ENCODE measurements at places on chromosomes 3 and 15. TPM values are rescaled to one million over a fixed set of nuclear protein-coding genes. Genes with fewer than 3 reads are reported as not detected.

DNA sequence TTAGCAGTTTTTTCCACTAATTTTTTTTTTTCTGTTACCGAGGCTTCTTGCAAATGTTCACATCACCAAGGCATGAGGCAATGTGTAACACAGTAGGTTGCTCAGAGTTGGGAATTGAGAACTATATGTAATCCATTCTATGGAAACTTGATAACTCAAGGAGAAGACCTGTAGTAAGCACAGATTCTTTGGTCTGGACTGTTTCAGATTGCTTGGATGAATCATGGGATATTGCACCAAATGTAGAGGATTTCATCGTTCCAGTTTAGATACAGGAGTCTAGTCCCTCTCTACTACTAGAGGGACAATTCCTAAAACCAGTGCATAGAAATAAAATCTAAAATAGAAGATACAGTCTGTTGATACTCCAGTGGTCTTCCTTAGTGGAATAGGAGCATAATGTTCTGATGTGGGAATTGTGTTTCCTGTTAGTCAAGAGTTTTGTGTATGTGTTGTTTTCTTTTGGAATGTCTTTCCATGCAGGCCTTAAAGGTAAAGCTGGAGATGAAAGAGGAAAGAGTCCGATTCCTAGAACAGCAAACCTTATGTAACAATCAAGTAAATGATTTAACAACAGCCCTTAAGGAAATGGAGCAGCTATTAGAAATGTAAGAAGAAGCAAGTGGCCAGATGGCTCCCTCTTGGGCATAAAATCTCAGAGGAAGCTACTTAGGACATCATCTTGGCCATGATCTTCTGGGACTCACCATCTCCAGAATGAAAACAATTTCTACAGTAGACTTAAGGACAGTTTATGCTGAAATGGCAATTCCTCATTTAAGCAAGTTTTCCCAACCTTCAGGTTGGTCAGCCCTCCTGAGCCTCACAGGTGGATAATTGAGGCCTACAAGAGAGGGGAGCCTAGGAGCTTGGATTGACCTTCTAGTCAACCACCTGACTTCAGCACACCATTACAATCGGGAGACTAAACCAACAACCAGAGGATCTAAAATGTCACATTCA, 10.7 kb downstream of the KNSTRN start:
- no peak for DNase-seq

- no peak for DNase-seq
Measured at GRCh38 chr3:133525435-133525834, 48.1 kb upstream of the CDV3 start.

DNA sequence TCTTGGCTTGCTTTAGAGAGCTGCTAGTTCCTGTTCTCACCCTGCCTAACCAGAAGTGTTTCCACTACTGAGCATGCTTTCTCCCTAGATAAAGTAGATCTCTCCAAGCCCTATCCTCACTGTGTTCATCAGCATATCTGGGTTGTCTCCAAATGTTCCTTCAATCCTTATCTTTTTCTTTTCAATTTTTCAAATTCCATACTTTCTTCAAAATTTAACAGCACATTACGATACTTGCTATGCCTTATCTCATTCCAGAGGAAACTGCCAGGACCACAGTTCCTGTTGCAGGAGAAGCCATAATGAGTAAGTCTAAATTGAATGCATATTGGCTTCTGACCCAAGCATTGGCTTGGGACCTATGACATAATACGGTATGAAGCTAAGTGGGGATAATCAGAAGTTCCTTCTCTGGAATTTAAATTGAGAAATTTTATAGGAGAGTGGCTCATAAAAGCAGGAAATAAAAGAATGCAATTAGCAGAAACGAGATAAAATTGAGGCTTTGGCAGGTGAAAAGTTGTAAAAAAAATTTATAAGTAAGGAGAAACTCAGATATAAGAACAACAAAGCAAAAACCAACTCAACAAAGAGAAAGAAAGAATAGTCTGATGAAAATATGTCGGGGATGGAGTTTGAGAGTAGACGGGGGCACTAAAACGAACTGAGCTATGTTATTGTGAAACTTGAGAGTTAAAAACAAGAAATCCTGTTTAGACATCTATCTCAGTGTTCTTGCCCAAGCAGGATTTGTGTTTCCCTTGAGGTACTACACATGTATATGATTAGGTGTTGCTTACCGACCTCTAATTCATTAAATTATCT, 631.7 kb upstream of the CCDC54 start:
- no peak for DNase-seq

DNA sequence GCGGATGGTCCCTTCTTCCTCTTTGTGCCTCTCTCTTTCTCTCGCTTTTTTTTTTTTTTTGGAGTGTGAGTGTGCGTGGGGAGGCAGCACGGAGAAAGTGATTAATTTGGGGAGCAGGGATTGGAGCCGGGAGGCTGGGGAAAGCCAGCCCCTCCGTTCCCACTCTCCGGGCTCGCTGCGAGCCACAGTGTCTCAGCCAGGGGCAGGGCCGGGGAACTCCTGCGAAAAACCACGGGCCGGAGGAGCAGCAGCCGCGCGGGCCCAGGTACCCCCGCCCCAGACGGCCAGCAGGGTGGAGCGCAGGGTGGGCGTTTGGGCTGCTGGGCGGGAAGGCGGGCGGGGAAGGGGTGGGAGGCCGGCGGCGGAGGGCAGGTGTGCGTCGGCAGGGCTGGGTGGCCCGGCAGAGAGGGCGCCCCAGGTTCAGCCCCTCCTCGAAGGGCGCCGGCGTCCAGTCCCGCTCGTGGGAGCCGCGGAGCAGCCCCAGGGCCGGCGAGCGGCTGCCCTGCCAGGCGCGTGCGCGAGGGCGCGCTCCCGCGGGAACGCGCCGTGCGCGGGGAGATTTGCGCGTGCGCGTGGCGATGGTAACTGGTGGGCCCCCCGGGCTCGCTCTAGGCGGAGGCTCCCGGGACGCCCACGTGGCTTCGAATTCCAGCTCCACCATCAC, 1.4 kb downstream of the CHL1 start:
- no peak for DNase-seq

- DNase-seq, result no peak
Measured at GRCh38 chr3:163368168-163368567, 1710.1 kb downstream of the SI start.

ZCWPW2 gene
- polyA plus RNA-seq, result 1.7 TPM

AGBL1 gene
- 0.16 TPM for polyA plus RNA-seq
